ENCODE measurements at places on chromosomes 7 and 10.

DNA sequence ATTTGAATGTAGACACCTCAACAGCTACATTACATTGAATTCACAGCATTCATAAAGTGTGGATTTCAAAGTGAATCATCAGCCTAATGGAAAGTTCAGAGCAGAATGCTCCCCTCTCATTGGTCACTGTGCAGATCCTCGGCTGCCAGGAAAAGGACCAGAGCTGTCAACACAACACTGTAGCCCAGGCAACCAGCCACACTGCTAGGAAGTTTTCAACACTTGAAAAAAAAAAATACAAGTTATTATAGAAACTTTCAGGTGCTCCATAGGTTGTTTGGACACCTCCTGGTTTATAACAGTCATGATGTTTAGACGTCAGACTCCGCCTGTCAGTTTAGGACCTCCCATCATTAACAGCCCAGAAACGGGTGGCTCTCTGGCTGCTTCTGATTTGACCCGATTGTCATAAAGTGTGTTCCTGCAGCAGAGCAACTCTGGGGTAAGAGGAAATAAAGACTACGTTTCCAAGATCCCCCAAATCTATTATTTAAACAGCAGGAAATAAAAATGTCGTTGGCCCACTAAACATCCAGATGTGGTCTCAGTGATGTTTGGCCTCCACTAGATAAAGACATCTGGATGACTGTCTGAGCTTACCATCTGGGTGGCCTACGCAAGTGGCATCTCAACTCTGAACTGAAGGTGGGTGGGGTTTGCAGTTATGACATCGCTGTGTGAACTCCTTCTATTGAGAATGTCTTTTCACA, 117.4 kb downstream of the CABCOCO1 start:
- DNase-seq, result peak; percentile 73

DNA sequence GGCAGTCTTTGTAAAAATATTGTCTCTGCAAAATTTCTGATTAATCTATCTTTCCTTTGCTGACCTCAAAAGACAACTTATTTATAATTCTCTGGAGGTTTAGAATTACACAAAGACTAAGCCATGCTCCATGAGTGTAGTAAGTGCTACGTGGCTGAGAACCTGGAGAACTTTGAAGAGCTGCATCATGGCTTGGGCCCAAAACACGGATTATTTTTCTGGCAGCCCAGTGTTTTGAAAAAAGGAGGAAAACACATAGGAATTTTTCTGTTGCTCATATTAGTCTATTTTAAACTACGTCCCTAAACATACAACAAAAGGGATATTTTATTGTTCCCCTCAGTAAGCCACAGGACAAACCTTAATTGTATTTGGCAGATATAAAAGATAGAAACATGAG, 360.7 kb upstream of the MYO3A start:
- no peak for DNase-seq

GRCh38 chr7:123961771-123962170, 36.7 kb downstream of the SPAM1 start:
- DNase-seq, result no peak

DNA sequence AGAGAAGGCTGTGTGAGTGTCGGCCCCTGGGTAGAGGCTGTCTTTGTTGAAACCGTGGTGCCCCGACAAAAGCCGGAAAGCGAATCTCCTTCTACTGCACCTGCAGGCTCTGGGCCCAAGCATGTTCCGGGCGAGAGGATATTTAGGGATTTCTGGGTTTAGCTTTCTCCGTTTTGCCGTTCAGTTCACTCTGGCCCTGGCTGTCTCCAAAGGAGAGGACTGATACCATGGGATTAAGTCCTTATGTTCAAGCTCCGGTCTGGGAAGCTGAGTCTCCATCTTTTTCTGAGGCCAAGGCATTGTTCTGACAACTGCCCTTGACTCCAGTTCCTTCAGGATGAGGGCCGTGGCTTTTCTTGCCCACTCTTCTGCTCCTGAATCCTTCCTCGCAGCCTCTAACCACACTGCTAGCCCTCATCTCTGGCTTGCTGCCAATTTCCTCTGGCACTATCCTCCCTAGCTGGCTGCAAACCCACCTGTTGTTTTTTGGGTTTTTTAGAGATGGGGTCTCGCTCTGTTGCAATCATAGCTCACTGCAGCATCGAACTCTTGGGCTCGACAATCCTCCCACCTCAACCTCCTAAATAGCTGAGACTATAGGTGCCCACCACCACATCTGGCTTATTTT, 206.8 kb downstream of the SKIDA1 start:
- DNase-seq, result peak; percentile 38

DNA sequence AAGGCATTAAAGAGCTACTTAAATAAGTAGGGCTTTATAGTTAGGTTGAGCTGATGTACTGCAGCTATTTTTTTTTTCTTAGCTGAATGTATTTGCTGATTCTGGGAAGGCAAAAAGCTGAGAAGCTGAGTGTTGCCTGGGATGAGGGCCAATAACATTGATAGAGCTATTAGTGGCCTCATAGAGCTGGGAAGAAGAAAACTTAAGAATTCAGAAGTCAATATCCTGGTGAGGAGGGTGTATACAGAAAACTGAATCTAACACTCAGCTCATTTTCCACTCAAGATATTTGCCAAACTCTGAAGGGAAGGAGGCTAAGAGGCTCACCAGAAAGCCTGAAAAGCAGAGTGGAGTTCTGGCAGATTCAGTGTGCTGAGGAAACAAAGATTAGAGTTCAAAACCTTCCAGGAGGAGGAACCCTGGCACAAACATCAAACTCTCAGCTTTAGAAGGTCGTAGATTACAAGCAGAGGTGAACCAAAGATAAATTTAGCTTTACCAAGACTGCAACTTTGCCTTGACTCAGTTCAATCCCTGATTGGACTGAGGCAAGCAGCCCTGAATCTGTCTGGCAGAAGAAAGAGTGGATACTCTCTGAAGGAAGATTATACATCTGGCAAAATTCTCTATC, 11.3 kb downstream of the PPP1R3C start:
- DNase-seq, result no peak

DNA sequence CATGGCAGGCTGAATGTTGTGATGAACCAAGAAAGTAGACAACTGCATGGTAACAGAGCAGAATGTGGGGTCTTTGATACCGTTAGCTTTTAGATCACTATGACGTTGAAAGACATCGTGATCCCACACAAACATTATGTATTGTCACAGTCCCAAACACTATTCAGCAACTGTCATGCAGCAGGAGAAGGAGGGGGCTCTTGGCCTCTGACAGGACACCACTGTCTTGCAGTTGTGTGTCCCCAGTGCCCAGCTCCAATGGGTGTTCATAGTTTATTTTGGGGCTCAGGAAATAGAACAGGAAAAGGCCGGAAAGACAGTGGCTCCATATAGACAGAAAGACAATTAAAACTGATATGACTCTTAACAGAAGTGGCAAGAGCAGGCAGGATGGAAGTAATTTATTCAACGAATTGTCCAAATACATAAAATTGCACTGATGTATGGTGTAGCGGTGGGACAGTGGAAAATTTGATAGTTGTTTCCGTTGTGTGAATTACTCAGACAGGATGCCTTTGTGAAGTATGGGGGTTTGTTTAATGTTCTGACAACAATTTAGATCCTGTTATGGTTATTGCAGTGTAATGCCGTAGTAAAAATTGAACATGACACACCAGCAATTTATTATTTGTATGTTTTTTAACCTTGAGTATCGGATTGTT, 292.0 kb downstream of the LRMDA start:
- no peak for DNase-seq

DNA sequence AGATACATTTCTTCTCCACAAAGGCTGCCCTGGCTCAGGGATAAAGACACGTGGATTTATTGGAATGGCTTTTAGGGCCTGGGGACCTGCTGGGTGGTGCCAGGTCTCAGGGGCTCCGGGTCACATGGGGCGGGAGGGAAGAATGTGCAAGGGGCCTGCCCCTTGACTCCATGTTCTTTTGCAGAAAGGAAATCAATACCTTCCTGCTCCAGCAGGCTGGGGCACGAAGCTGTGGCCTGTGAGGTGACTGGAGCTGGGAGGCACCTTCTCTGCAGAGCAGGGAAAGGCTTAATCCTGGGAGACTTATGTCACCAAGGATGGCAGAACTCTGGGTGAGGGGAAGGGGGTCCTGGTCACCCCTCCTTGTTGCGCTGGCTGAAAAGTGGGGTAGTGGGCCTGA, 42.3 kb upstream of the GNA12 start:
- DNase-seq, result no peak

- DNase-seq, result no peak
Measured at GRCh38 chr7:152847386-152847908, 87.9 kb downstream of the ACTR3B start.

DNA sequence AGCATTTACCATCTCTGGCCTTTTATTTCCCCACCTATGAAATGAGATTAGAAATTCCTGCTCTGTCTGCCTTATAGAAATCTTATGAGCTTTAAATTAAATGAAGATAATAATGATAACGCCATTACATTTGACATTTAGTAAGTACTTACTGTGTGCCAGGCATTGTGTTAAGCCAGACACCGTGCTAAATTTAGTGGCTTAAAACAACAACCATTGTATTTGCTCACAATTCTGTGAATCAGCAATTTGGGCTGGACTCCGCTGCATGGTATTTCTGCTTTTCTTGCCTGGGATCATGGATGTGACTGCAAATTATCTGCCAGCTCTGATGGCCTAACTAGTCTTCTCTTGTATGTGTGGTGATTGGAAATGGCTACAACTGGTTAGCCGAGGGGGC, 56.4 kb upstream of the CCDC6 start:
- no peak for DNase-seq

DNA sequence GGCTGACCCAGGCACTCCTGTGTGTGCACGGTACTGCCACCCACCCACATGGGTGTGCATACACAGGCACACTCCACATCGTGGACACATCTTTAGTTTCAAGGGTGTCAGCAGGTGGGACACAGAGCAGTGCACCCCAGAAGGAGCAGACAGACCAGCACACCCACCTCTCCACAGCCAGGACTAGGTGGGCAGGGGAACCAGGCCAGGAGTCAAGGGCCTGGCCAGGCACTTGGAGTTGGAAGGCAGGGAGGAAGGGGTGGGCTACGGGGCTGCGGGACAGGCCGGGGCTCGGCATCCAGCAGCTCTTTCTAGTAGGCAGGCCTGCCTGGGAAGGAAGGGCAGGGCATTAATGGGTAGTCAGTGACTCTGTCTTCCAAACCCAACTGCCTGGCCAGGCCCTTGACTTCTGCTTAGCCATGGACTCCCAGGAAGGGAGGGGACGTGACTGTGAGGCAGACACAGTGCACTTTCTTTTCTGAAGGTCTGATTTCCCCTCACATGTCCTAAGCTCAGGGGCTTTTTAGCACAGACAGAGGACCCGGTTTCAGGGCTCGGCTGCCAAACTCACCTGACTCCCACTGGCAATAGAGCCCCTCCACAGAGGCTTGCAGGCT, 14.6 kb downstream of the RASGEF1A start:
- DNase-seq, result no peak

DNA sequence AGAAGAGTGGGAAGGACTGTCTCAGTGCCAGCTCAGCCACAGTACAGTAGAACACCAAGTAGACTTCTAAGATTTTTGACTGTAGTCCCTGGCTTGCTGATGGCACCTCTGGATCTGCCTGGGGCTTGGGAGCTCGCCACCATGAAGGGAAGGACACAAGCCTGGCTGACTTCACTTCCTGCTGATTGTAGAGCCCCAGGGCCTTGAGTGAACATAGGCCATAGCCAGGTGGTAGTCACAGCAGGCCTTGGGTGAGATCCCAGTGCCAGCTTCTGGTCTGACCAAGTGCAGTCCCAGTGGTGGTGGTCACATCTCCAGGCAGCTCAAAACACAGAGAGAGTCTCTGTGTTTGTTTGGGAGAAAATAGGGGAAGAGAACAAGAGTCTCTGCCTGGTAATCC, 57.6 kb upstream of the HBP1 start:
- no peak for DNase-seq

GRCh38 chr7:978049-978346, 2.6 kb upstream of the COX19 start:
- no peak for DNase-seq

- DNase-seq, result no peak
Measured at GRCh38 chr10:94288361-94289101, 74.2 kb downstream of the NOC3L start.

DNA sequence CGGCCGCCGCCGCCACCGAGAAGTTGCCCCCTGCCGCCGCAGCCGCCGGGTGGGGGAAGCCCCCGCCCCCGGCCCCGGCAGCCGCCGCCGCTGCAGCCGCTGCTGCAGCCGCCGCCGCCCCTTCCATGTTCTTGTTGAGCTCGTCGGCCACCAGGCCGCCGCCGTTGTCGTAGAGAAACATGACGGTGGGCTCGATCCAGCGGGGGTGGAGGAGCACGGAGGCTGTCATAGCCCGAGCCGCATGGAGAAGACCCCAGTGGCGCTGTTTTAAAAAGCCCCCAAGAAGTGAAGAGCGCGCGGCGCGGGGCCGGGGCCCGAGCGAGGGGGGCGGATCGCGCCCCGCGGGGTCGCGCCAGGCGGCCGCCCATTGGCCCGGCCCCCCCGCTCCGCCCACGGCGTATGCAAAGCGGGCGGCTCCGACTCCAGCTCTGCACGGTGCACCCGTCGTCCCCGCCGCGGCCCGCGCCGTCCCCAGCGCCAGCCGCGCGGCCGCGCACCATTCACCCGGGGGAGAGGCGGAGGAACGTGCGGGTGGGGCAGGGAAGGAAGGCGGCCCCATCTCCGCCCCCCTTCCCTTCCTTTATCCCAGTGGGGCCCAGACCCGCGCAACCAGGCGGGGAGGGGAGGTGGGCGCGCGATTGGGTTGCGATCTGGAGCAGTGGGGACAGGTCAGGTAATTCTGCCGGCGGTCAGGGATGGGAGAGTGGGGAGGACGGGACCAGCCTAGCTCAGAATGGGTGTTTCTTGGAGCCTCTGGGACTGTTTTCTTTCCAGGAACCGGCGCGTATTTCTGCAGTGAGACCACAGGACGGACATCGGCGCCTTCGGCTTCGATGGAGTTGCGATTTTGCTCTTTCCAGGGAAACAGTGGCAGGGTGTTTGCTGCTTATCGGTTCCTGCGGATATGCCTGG, at the start of gene HOXA13:
Gene HOXA13 (minus strand): TSS at position 243 of the 912 bp plus-strand sequence. CDS start 14 bp downstream, at position 229.
- peak; percentile 17 for DNase-seq

DNA sequence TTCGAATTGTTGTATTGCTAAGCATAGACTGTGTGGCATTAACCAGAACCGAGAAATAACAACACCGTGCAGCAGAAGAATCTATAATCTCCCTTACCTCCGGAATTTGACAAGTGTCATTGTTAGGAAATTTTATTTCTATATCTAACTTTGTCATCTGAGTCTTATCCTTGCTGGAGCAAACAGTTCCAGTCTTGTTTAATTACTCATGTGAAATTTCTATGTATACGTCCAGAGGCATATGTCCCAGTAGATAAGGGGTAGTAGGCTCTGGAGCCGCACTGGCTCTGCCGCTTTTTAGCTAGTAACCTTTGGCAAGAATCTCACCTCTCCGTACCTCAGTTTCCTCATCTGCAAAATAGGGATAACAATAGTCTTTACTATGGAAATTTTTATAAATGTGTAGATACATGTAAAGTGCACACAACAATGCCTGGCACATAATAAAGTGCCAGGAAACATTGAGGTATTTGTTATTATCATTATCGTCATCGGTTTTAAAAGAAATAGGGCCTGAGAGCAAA, 228.6 kb downstream of the VTI1A start:
- no peak for DNase-seq

DNA sequence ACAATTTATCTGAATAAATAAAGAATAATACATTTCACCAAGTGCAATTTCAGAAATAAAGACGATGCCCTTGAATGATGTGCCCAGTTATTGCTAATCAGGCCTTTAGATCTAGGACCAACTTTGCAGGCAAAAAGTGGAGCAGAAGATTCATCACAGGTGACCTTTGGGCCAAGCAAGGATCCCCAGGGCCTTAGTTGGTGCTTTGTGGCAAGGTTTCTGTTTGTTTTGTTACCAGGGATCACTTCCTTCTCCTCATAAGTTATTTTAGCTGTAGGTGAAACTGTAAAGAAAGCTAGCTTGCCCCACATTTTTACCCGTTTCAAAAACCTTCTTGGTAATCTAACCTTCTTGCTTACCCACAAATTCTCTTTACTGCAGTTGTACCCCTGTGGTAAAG, 323.2 kb downstream of the NEBL start:
- DNase-seq, result no peak

Data from fibroblast of mammary gland (primary cell).